ENCODE measurements at places on chromosomes 6 and 20.

GRCh38 chr20:35319871-35320197 lies 27.6 kb upstream of the FAM83C start:
- peak; percentile 80 for ATAC-seq

- ATAC-seq = peak; percentile 92
These were observed 96.1 kb upstream of the RIN2 start for GRCh38 chr20:19661717-19662636.

- ATAC-seq = no peak
These were observed 615.3 kb downstream of the TFAP2A start for GRCh38 chr6:9799582-9799981.

DNA sequence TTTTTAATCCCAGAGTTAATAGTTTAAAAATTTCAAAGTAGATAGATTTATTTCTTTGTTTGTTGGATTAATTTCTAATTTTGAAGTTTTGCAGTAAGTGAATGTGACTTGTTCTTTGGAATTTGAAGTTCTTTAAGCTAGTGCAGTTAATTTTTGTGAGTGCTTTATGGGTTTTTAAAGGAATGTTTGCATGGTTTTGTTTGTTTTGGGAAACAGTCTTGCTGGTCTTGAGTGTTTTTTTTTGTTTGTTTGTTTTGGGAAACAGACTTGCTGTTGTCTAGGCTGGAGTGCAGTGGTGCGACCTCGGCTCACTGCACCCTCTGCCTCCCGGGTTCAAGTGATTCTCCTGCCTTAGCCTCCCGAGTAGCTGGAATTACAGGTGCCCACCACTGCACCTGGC lies 9.5 kb downstream of the PANK2 start:
- ATAC-seq = no peak

GRCh38 chr6:25014791-25015560 lies 79.2 kb upstream of the RIPOR2 start:
- ATAC-seq = peak; percentile 43

DNA sequence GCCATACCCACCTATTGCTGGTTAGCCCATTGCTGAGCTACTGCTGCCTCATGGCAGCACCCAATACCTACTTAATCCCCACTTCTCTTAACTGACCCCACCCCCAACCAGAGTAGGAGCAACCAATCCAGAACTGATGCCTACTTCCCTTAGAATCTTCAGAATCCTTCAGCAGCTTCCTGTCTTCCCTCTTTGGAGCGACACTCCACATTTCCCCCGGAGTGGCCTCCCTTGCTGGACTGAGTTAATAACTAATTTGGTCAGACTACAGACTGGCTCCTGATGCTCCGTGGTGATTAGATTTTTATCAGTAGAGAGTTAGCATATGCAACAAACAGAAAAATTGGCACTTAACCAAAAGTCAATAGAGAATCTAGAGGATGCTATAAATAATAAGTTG lies 51.2 kb upstream of the UBR2 start:
- peak; percentile 74 for ATAC-seq

GRCh38 chr20:11726026-11726425 lies 191.7 kb upstream of the BTBD3 start:
- no peak for ATAC-seq

GRCh38 chr6:82959385-82959941 lies 106.2 kb downstream of the UBE3D start:
- peak; percentile 18 for ATAC-seq

DNA sequence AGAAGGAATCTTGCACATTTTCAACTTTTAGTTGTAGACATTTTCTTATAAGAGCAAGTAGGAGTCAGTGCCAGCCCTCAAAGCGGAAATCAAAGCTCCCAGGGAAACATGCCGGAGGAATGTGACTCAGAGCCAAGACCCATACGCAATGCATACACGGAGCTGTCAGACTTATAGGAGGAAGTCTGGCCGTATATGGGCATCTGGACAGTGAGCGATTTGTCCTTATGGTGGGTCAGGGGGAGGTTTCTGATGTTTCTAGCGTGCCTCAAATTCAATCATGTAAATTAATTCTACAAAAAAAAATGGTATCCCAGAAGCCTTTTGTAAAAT lies 3.6 kb upstream of the CCN2 start:
- ATAC-seq = peak; percentile 61

DNA sequence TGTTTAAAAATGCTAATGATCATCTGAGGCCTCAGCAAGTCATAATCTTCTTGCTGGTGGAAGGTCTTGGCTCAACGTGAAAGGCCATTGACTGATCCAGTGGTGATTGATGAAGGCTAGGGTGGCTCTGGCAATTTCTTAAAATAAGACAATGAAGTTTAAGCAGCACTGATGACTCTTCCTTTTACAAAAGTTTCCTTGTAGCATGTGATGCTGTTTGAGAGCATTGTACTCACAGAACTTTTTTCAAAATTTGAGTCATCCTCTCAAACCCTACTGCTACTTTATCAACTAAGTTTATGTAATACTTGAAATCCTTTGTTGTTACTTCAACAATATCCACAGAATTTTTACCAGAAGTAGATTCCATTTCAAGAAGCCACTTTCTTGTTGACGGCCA lies 382.3 kb downstream of the ESR1 start:
- no peak for ATAC-seq

DNA sequence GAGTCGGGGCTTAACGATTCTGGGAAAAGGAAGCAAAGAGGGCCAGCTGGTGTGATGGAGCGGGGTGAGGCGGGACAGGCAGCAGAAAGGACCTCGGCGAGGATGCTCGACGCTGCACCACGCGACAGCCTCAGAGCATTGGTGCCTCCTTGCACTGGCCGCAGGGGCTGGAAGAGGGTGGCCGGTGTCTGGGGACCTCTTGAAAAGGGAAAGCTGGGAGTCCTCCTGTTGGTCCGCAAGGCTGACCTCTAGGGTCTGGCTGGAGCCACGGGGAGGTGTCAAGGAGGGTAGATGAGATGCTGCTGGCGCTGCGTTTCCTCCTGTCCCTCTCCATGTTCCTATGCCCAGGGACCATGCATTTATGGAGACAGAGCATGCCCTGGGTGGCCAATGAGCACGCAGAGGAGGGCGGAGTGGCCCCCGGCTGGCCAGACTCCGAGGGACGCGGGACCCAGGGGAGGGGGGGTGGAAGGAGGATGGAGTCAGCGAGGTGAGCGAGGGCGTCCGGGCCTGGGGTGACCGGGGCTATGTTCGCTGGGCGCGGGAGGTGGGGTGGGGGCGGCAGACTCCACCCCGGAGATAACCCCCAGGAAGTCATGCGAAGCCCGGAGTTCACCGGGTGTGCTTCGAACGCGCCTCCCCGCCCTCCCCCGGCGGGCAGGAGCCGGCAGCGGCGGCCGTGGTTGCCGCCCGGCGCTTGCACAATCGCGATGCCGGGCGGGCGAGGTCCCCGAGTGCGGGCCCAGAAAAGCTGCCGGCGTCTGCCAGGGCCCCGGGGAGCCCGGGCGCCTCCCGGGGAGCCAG lies at the start of gene CYP24A1:
CYP24A1 (minus strand) TSS at position 334 of the 804 bp plus-strand sequence. CDS start 407 bp downstream, outside the sequence.
- peak; percentile 48 for ATAC-seq

DNA sequence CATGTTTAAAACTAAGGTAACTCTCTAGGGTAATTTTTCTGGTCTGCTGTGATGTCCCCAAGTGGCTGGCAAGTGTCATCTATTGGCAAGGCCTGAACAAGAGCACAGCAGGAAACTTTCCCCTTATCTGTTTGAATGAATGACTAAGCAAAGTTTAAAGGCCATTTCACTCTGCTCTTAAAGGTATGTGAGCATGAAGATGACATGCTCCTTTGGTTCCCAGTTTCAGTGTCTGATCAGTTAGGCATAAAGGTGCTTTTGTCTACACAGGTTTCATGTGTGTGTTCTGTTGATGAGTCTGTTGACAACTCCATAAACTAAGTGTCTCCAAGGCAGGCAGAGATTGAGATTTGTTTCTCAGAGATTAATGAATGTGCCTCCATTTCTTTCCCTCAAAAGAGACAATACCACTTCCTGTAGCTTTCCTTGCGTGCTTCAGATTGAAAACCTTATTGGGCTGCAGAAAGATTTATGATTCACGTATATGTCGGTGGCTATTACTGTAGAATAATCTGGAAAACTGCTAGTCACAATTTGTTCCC lies 83.9 kb downstream of the MAP3K7 start:
- ATAC-seq = no peak

GRCh38 chr20:44429419-44430269 lies 46.0 kb upstream of the TTPAL start:
- no peak for ATAC-seq

GRCh38 chr20:48012401-48012974 lies 227.2 kb upstream of the SULF2 start:
- ATAC-seq = no peak

GRCh38 chr6:106517706-106518105 lies 111.6 kb downstream of the RTN4IP1 start:
- no peak for ATAC-seq

GRCh38 chr6:167141667-167142432 lies 15.9 kb downstream of the GPR31 start:
- ATAC-seq = peak; percentile 93

DNA sequence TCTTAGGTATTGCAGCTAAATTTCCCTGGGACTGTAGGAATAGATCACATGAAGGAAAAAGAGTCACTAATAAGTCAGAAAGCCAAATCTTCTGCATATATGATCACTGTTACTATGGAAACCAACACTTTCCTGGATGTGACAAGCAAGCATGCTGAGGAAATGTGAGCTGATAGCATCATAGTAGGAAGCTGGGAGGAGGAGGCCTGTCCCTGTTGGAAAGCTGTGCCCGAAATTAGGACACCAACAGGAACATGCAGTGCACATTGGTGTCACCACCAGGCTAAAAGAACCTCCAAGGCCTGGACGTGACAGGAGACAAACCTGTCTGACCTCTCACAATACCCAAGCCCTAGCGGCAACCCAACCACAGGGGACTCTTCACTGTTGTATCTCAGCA lies 181.9 kb upstream of the PCSK2 start:
- no peak for ATAC-seq

- ATAC-seq = peak; percentile 42
These were observed 16.8 kb upstream of the ARMC12 start for GRCh38 chr6:35719830-35720733.

DNA sequence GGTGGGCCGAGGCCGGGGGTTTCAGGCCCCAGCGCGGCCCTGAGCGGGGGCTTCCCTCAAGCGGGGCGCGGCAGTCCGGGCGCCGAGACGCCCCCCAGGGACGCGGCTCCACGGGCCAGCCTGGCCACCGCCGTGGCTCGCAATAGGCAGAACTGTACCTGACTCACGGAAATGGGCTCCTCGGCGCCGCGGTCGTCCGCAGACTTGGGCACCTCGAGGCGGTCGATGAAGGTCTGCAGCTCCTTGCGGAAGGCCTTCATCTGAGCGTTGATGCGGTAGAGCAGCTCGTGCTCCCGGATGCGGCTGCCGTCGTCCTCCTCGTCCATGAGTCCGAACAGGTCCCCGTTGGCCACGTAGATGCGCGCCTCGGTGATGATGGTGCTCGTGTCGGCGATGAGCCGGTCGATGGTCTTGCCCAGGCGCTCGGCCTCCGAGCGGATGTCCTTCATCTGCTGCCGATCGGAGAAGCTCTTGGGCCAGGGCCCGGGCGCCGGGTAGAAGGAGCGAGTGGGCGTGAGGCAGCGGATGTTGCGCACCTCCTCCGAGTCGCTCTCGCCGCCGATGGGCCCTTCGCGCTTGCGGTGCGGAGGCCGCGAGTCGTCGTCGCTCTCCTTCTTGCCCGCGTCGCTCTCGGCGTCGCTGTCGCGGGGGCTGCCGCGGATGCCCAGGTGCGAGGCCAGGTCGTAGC lies 16.1 kb upstream of the KIAA0408 start:
- no peak for ATAC-seq

- no peak for ATAC-seq
These were observed 77.1 kb downstream of the CBLN4 start for GRCh38 chr20:55928266-55928665.

- ATAC-seq = peak; percentile 66
These were observed 293.0 kb upstream of the PRDM1 start for GRCh38 chr6:105793130-105793529.

DNA sequence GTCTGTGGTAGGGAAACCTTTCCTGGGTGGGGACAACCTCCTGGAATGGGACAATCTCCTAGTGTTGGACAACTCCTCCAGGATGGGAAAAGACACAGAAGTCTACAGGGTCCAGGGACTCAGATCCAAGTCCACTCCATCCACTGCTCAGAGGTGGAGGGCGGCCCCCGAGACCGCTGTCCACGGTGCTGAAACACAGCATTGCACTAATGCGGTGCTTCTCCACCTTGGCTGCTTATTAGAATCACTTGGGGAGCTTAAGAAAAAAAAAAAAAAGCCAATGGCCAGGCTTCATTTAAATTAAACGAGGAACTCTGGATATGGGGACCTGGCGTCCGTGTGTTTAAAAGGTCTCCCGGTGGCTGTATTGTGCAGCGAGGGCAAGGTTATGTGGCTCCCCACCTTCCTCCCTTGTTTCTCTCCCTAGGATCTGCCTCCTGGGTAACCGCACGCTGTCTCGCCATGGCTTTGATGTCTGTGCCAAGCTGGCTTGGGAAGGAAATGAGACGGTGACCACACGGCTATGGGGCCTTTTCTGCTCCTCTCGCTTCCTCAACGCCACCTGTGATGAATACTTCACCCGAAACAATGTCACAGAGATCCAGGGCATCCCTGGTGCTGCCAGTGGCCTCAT lies 12.0 kb downstream of the SLC12A5 start:
- peak; percentile 69 for ATAC-seq

DNA sequence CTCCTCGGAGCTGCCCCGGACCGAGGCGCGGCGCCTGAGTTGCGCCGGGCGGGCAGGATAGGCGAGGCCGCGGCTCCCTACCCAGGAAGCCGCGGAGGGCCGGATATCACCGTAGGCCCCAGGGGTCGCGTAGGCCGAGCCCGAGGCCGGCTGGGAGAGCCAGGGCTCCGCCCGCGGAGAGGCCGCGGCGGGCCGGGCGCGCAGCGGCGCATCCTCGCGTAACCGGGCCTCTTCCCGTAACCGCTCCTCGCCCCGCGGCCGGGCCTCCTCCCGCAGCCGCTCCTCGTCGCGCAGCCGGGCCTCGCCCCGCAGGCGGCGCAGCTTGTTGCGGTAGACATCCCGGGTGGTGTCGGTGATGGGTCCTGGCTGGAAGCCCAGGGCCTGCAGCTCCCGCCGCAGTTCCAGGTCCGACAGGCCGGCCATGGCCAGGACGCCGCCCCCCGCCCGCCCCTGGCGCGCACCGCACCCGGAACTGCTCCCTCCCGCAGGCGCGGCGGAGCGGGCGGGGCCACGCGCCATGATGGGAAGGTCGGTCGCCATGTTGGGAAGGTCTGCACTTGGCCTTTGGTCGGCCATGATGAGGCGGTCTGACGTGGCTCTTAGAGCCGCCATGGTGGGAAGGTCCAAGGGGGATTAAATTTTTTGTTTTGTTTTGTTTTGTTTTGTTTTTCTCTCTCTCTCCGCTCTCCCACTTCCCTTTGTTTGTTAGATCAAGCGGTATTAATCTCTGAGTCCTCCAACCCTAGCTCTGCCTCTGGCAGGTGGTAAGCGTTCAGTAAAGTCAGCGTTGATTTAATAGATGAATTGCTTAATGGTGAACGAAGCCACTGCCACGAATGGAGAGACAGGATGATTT lies at the start of gene LEMD2:
LEMD2 (minus strand) TSS at position 437 of the 856 bp plus-strand sequence; CDS start at position 423, 14 bp downstream.
- ATAC-seq = peak; percentile 92

DNA sequence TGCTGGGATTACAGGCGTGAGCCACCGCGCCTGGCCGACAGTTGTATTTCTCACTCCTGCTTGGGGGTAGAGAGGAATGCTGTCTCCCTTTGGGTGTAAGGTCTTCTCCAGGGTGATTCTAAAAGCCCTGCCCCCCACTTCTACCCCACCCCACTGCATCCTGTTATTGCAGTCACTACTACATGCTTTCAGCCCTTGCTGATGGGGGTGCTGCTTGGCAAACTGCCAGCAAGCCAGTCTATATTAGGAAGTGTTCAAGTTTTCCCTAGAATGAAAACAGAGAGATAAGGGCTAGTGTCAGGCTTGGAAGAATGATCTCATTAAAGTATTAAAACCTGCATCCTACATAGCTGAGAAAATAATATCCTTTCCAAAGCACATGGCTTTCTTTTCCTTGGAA lies 31.3 kb downstream of the TTI1 start:
- ATAC-seq = 0 out of 3 replicates have a peak, but pooled peaks have one; percentile 13

- ATAC-seq = peak; percentile 37
These were observed 675.9 kb upstream of the CITED2 start for GRCh38 chr6:140050101-140050995.
